ENCODE measurements at places on chromosomes 7 and 10.

GRCh38 chr10:117198088-117198487, 799 bp downstream of the KCNK18 start:
- no peak for DNase-seq

- DNase-seq = no peak
Measured at GRCh38 chr10:33249659-33250345, 84.7 kb downstream of the NRP1 start.

DNA sequence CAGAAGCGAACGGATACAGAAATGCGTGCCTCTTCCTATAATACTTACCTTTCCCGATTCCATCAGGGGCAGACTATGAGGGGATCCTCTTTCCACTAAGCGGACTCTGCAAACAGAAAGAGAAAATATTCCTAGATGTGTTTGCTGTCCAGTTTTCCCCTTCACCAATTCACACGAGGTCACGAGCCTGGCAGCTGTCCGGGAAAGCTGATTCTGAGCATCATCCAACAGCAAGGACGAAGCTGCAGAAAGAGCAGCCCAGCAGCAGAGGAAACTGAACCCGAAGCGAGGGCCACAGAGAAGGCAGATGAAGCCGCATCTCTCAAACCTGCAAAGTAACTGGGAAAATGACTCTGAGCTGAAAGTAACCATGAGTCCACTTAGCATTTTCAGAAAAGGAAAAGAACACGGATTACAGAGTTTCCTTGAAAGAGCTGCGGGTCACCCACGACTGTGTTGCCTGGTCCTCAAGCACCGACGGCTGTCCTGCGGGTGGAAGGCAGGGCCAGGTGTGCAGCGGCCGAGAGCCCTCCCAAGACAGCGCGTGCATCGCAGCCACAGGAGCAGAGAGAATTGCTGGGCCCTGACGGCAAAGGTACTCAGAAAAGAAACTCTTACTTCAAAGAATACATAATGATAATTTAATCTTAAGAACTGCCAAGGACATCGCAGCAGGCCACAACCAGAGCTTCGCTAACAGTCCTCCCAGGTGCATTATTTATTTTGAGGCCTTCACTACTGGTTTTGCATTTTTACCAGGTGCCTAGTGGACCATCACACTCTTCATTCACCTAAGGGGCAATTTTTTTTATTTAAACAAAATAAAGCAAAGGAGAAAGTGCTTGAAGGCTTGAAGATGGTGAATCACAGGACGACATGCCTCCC, 153.3 kb downstream of the ZMYND11 start:
- no peak for DNase-seq

GRCh38 chr7:156986378-156986777, 24.1 kb downstream of the MNX1 start:
- DNase-seq = no peak

- peak; percentile 90 for DNase-seq
Measured at GRCh38 chr10:124152139-124153022, 59.0 kb upstream of the CHST15 start.

DNA sequence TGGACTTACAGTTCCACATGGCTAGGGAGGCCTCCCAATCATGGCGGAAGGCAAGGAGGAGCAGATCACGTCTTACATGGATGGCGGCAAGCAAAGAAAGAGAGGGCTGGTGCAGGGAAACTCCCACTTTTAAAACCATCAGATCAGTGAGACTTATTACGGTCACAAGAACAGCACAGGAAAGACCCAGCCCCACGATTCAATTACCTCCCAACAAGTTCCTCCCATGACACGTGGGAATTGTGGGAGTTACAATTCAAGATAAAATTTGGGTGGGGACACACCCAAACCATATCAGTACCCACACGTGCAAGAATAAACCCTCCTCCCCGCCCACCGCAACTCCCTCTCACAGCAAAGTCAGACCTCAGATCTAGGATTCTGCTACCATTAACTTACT, 4.5 kb upstream of the AIFM2 start:
- no peak for DNase-seq

- DNase-seq = no peak
Measured at GRCh38 chr7:137888241-137888640, 41.5 kb upstream of the DGKI start.

GRCh38 chr10:60916025-60916424, 28.0 kb downstream of the RHOBTB1 start:
- no peak for DNase-seq

DNA sequence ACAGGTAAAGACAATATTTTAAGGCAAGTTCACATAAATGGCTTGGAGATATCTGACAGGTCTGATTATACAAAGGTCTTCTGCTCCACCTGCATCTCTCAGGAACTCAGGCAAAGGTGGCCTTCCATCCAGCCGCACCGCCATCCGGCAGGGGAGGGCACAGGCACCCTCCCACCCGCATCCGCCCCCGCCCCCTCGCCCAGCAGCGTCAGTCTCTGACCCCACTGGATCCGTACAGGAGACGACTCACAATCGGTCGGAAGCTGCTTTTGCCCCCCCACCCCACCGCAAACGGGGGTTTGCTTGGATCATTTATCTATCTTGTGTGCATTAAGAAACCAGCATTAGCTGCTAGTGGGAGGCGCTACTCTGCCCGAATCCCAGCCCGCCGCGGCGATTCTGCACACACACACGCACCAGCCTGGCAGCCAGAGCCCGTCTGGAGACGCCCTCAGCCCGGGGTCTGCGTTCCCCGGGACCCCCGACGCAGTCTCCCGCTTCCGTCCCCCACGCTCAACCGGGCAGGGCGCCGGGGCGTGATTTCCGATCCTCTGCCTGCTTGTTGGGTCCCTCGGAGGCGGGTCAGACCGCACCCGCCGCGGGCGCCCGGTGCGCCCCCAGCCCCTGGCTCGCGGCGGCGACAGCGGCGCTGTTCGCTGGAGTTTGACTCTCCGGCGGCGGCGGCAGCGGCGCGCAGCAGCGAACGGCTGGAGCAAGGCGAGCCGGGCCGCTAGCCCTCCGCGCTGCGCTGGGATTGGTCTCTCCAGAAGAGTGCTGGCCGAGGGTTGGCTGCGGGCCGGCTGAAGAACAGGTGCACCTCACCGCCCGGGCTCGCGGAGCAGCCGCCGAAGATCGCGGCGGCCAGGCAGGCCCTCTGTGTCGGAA, 820 bp upstream of the NRG3 start:
- no peak for DNase-seq

GRCh38 chr10:35368485-35369048, 32.3 kb downstream of the CCNY start:
- no peak for DNase-seq

DNA sequence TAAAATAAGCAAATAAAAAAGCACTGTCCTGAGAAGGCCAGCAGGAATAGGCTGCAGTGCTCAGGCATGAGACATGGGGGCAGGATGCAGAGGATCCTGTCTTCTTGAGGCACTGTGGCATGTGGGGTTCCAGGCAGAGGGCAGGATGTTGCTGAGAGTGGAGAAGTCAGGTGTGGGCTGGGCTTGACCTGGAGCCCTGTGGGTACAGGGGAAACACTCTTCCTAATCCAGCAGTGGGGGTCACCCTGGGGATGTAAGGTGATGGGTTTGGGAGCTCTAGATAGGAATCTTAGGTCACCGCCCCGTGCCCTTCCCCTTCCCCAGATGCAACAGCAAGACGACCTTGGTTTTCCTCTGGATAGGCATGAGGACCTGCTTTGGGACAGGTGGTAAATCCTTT, 13.6 kb downstream of the SUMF2 start:
- no peak for DNase-seq

DNA sequence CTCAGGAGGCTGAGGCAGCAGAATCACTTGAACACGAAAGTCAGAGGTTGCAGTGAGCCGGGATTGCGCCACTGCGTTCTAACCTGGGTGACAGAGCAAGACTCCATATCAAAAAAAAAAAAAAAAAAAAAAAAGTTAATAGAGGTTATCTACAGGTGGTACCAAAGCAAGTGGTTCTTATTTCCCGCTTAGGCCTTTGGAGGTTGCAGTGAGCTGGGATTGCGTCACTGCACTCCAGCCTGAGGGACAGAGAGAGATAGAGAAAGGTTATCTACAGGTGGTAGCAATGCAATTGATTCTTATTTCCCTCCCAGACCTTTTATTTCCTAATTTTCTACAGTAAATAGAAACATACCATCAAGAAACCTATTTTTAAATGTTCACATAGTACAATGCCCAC, 98.2 kb downstream of the DLG5 start:
- DNase-seq = no peak

GRCh38 chr7:30815388-30815854, 44.2 kb downstream of the MINDY4 start:
- DNase-seq = no peak

- DNase-seq = no peak
Measured at GRCh38 chr7:20085086-20085485, 132.1 kb downstream of the MACC1 start.

DNA sequence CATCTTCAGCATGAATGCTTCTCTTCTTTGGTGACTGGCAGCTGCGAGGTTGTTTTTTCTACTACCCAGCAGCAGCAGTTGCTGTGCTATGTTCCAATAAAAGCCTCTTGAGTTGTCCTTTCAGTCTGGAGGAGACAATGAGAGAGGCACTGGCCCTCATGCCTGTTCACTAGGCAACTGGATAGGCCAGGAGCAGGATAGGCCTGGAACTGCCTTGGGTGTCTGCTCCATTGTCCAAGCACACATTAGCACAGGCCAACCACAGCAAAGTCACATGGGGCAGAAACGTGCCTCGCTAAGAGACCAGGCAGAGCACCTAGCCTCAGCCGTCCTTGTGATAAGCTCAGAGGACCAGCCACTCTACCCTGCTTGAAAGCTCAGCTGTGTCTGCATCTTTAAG, 76.9 kb upstream of the PDCD4 start:
- no peak for DNase-seq

- no peak for DNase-seq
Measured at GRCh38 chr10:18328941-18329340, 188.7 kb downstream of the CACNB2 start.

DNA sequence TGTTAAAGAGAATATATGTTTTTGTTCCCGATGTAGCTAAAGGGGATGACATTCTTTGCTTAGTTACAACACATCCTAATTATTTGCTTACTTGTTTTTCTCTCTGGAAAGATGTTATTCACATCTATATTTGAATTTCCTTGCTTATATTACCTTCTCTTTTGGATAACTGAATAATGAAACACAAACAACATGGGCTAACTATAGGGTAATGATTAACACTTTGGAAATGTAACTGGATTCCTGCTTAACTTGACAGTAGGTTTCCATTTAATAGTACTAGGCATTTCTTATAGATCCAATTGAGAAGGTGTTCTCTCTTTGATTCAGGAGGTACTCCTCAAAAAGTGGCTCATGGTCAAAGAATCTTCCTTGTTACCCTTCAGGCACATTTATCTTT, 141.1 kb downstream of the CCSER2 start:
- DNase-seq = no peak

Measured in adipocyte (in vitro differentiated cells).